ENCODE measurements at places on chromosomes 4 and X.

- DNase-seq, result peak; percentile 20
These were observed 391 bp downstream of the UBL4A start for GRCh38 chrX:154486052-154486395.

DNA sequence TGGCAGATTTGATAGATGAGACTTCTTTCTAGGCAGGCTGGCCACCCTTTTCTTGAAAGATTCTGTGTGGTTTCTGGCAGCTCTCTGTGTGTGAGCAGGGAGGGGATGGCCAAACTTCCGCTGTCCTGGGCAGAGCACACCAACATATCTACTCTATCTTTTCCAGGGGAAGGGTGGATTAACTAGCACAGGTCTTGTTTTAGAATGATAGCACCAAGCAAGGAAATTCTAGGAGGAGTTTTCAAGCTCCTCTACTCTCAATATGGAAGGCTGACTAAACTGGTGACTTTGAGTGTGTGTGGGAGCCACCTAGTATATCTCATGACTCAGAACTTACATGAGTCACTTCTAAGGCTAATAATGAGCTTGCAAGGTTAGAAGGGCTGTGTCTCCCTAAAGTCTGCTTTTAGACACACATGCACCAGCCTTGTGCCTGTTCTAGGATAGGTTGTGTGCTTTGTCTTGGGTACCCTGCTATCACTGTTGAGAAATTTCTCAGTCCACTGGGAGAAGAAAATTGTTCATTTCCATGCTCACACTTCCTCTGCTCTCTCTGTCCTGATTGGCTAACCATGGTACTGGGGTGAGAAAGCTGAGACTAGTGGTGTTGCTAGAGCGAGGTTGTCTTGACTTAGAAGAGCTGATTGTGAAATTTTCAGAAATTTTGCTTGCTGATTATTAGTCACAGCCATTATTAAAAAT lies 72.9 kb downstream of the YIPF6 start:
- no peak for DNase-seq

- DNase-seq, result no peak
These were observed 884 bp downstream of the IDH3G start for GRCh38 chrX:153793291-153793690.

DNA sequence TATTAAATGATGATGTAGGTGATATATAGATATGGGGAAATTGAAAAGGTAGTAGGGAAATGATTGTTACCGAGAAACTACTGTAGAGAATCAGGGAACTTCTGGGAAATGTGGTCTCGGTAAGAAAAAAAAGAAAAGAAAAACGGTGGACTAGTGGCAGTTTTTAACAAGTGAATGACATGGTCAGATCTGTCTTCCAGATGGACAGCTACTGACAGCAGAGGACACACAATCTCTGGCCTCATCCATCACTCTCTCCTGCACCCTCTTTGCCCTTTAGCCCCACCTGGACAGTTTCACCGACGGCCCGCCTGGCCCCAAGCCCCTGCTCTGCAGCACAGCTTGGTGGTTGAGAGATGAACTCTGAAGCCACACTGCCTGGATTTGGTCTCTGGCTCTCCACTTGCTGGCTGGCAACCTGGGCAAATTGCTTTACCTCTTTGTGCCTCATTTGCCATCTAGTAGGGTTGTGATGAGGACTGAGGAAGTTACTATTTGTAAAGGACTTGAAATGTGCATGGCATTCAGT lies 23.4 kb downstream of the RBM47 start:
- DNase-seq, result no peak

GRCh38 chr4:108366716-108367115 lies 198.0 kb upstream of the LEF1 start:
- no peak for DNase-seq
